H1 (cell line): ENCODE measurements at places on chromosomes 12 and 14. TPM values are rescaled to one million over a fixed set of nuclear protein-coding genes. Genes with fewer than 3 reads are reported as not detected.

Gene CEP83
- polyA plus RNA-seq: 6.0 and 7.9 TPM in 2 replicates

Gene TMX1
- polyA plus RNA-seq: 22.8 and 26.6 TPM in 2 replicates

- no peak for DNase-seq
Observed at GRCh38 chr12:130288691-130289090, 49.0 kb upstream of the PIWIL1 start.

GRCh38 chr12:114685320-114685781, 1.4 kb upstream of the TBX3 start:
- no peak for DNase-seq

DNA sequence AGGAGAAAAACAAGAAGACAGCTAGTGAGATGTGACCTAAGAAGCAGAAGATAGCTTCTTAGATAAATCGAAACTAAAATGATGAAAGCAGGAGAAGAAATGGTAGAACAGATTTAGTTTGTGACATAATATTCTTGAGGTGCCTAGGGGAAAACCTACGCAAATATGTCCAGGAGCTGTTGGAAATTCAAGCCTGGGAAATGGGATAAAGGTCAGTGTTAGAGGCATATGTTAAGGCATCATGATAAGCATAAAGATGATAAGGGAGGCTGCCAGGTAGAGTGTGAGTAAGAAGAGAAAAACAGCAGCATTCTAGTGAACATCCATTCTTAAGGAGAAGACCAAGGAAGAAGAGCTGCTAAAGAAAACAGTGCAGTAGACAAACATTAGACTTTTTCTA, 109.6 kb upstream of the LGR5 start:
- DNase-seq: no peak

GRCh38 chr14:62138593-62138992, 376.4 kb downstream of the SNAPC1 start:
- no peak for DNase-seq

Gene TOMM20L
- not detected in 2 replicates for polyA plus RNA-seq

GRCh38 chr12:38890102-38890855, 15.1 kb downstream of the CPNE8 start:
- DNase-seq: no peak

GRCh38 chr12:79547735-79548609, 142.8 kb downstream of the PAWR start:
- peak; percentile 46 for DNase-seq

DNA sequence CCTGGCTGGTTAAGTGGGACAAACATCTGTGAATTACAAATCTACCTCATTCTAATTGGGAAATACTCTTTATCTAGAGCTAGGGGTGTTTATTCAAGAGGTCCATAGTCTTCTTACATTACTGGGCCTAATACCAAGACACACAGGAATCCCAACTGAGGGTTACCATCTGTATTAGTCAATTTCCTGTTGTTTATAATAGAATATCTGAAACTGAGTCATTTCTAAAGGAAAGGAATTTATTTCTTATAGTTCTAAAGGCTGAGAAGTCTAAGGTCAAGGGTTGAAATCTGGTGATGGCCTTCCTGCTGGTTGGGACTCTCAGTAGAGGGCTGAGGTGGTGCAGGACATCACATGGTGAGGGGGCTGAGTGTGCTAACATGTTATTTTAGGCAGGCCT, 36.0 kb downstream of the RTRAF start:
- DNase-seq: no peak

GRCh38 chr14:54568821-54569595, 2.1 kb downstream of the SAMD4A start:
- no peak for DNase-seq
